ENCODE measurements at places on chromosomes 3 and 15.
A peak's percentile ranks its signal among the peaks of the same experiment; 100 is the strongest.

DNA sequence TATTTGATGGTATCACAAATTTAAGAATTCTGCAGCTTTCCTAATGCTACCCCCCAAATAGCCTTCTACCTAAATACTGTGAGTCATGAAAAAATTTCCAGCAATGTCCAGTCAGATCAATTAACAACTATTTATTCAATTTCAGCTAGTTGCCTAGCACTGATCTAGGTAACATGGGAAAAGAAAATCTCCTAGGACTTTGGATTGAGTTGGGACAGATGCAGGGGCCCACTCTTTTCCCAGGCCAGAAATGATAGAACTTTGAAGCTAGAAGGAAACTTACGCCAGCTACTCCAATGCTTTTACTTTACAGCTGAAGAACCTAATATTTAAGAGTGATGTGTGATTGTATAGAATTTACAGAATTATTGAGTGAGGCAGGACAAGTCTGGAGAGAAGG, 196.3 kb downstream of the FMN1 start:
- no peak for DNase-seq

DNA sequence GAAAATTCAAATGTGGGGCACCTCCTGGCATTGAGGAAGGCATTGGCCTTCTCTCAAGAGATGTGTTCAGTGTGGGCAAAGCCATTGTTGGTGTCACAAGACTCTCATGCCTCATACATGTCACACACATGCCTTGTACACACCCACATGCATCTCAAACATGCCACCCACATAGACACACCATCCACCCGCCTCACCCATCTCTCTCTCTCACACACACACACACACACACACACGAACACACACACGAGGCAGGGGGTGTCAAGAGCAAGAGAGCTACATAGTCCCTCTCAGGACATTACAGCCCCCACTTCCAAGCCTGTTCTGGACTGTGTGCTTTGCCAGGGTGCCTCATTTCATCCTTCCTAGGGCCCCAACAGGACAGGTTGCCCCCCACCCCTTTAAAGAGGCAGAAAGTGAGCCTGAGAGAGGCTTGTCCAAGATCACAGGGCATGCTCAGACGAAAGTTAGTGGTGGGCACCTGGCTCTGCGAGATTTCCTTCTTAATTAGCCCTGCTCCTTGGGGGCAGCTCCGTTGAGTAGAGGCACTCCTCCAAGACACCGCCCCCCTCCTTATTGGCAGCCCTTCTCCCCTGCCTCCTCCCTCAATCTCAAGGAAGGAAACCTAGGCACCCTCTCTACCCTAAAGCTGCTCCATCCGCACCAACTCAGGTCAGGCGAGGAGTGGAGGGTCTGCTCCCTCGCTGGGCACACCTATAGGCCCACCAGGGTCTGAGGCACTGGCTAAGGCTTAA, 50.5 kb upstream of the CCDC174 start:
- DNase-seq, result no peak

DNA sequence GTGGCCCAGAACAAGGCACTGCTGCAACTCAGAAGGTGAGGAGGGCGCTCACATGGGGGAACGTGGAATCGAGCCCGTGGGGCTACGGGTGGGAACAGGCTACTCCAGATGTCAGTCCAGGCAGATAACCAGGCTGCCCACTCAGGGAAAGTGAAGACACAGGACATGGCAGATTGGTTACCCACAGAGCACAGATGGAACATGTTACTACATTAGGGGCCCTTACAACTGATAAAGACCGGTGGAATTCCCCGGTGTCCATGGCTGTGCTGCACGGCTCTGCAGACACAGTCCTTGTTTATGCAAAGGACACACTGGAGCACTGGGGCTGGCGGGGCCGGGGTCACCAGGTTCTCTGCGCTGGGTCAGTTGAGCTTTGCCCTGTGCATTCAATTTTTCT, 36.9 kb downstream of the PCSK6 start:
- DNase-seq, result no peak

DNA sequence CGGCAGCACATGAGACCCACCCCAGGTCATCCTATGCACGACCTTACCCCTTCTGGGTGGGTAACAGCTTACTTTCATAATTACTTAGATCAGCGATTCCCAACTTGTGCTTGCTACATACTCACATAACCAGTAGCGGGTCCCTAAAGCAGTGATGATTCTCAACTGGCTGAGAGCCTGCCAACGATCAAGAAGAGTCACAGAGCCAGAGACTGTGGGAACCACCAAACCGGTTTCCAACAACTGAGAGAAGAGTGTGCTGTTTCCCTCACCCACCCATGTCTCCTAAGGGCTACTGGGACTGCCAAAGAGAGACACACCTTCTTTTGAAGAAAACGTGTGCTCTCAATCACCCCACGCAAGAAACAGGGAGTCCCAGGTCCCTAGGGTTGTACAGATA, 12.0 kb upstream of the XXYLT1 start:
- no peak for DNase-seq

GRCh38 chr3:146801492-146801891, 196.3 kb upstream of the PLSCR5 start:
- no peak for DNase-seq

DNA sequence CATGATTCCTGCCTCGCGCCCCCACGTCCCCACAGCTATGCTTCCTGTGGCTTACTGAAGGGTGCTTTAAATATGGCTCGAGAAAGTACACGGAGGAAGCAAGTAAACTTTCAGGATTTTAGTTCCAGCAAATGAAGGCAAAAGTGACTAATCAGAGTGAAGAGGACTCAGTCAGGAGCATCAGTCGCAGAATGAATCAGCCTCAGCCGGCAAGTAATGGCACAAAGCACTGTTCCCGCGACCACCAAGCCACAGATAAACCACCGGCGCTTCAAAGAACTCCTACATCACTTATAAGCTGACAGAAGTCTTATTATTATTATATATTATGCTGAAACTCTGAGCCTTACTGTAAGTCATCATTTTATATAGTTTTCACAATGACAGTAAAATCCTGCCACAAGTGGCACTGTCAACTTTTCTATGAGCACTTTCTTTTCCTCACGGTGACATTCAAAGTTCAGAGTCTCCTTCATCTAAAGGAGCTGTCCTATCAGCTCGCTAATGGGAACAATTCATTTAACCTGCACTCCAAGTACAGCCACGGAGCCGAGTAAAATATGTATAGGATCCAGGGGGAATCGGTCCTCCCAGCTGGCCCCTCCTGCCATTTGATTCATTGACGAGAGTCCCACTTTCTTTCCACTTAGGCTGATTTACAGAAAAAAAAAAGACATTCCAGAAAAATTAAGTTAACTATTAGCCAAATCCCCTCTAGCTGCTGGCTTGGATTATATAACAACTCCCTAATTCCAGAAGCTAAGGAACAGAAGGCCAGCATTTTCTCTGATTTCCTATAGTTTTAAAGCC, 217.0 kb upstream of the ICE2 start:
- DNase-seq, result no peak

DNA sequence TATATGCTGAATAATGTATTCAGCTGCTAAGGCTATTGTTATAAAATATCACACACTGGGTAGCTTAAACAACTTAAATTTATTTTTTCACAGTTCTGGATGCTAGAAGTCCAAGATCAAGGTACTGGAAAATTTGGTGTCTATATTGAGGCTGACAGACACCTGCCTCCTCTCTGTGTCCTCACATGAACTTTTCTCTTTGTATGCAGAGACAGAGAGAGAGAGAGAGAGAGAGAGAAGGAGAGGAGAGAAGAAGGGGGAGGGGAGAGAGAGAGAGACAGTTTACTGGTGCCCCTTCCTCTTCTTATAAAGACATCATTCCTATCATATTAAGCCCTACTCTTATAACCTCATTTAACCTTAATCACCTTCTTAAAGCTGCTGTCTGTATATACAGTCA, 320.1 kb upstream of the THBS1 start:
- no peak for DNase-seq

DNA sequence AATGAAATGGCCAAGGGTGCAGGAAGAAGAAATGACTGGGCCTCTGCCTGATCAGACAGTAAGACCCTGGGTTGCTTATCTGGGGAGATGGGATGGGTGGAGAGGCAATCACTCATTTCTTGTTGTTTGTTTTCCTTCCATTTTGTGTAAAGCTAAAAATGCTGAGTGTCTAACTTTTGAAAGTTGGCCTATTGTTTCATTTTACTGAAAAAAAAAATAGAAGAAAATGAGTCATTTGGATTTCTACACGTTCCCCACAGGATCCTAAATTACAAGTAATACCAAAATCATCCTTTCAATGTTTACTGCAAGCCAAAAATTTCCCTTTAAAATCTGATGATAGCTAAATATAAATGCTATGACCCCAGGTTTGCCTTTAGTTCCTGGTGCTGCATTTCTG, 30.6 kb downstream of the PTX3 start:
- DNase-seq, result no peak

DNA sequence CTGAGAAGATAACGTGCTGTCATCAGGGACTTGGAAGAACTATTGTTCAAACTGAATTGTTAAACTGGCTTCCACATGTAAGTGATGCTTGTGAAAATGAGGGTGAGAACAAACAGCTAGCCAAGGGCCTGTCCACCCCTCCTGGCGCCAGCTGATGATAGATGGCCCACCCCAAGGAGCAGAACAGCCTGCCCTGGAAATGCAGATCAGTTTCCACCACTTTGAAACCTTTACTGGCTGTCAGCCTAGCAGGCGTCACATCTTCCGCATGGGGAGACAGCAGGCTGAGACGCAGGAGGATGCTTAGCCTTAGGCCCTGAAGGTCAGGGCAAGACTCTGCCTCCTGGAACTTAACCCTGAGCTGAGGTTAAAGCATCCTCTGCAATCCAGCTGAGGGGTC, 6.4 kb upstream of the SLC51B start:
- DNase-seq, result no peak

GRCh38 chr3:149243540-149243939, 21.9 kb upstream of the CP start:
- DNase-seq, result no peak

DNA sequence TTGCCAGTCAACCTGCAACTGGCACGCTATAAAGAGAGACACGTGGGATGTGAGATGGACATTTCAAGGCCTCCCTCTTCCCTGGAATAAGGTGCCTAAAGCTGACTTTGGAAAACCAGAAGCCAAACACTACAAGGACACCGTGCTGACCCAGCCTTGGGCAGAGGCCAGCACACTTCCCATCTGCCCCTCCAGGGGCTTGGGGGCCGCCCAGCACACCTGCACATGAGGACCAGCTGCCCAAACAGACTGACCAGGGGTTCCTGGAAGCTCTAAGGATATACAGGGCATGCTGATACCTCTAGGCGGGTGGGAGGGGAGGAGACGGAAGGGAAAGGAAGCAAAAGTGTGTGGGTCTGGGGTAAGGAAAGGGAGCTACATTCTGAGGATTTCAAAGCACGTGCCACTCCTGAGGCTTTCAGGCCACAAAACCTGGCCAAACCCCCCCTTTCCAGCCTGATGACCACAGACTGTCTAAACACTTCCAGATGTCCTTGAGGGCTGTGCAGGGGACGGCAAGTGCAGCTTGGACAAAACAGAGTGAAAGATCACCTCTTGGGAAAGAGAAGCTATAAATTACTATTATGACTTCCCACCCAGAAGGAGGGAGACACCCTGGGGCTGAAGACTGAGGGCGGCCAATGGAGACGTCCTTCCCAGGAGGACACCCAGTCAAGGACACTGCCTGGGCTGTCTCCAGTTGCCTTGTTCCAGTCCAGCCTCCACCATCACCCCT, 57.9 kb downstream of the ADCY5 start:
- no peak for DNase-seq

- DNase-seq, result no peak
Measured at GRCh38 chr3:13524979-13525669, 23.8 kb upstream of the FBLN2 start.

GRCh38 chr15:81133782-81134461, at the start of gene CFAP161:
Gene CFAP161, plus strand, starts transcription at chr15:81134270. Its CDS starts 60 bp downstream, at chr15:81134330.
- peak; percentile 97 for DNase-seq

DNA sequence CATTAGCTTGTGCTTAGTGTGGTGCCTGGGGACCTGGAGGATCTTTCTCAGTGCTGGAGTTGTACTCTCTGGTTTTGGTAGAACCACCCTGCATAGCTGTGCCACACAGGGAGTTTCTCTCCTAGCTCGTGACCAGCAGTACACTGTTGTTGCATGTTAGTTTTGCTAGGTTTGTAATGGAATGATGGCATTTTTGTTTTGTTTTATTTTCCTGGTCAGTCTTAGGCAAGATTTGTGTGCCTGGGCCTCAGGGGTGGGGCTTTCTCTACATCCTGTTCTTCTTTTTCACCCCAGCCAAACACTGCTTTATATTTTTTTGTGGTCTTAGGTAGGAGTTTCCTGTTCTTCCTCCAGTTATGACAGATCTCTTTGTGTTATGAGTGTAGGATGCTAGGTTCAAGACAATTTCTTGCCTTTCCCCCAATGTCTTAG, 534.5 kb upstream of the KCNMB2 start:
- DNase-seq, result no peak

DNA sequence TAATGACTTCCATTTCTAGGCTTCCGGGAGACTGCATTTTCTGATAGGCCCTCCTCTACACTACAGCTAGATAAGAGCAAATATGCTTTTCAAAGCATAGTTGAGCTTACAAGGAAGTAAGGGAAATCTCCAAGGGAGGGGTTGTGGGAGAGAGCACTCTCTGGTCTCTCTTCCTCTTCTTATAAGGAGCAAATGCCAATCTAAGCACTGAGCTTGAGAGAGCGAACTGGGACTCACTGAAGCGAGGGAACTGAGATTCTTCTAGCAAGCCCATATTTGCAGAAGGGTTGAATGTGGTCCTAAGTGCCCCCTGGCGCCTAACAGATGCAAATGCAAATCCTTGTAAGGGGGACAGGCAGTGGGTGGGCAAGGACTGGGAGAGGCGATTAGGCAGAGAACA, 164.8 kb downstream of the ERC2 start:
- peak; percentile 82 for DNase-seq

DNA sequence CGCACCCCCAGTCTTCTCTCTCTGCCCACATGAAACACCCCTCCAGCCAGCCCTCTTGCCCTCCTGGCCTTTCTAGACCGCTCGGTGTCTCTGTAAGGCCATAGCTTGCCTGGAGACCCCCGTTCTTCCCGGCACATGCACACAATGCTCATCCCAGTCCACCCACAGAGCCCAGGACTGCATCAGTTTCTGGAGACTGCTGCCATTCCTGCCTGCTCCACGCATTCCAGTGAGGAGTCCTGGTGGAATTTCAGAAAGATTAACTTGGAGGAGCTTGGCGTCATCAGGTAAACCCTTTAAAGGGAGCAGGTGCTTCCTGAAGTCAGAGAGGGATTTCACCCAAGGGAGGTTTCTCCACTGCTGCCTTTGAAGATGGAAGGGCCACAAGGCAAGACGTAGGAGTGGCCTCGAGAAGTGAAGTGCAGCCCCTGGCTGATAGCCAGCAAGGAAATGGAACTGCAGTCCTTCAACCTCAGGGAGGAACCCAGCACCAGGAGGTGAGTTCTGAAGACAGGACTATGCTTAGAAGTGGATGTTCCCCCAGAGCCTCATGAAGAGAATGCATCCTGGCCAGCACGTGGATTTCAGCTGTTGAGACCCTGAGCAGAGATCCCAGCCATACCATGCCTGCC, 19.2 kb downstream of the SLC41A3 start:
- no peak for DNase-seq

- no peak for DNase-seq
Measured at GRCh38 chr3:181757694-181758306, 46.1 kb downstream of the SOX2 start.

DNA sequence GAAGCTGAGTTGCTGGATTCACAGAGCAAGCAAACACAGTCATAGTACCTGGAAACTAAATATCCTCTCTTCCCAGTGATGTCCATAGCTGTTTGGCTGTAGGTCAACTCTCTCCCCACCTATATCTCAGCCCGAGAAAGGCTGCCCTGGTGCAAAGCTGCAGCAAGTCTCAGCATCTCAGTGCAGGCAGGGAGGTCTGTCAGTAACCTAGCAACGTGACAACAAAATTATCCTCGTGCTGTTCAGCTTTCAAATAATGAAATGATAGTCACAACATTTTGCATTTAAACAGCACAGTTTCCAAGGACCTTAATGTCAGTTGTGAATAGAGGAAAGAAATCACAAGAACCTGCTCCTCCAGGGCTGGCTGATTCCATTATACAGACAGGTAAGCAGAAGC, 83.6 kb downstream of the CHST2 start:
- no peak for DNase-seq
